AML-193 (cell line): ENCODE measurements at places on chromosomes 7 and 10.

DNA sequence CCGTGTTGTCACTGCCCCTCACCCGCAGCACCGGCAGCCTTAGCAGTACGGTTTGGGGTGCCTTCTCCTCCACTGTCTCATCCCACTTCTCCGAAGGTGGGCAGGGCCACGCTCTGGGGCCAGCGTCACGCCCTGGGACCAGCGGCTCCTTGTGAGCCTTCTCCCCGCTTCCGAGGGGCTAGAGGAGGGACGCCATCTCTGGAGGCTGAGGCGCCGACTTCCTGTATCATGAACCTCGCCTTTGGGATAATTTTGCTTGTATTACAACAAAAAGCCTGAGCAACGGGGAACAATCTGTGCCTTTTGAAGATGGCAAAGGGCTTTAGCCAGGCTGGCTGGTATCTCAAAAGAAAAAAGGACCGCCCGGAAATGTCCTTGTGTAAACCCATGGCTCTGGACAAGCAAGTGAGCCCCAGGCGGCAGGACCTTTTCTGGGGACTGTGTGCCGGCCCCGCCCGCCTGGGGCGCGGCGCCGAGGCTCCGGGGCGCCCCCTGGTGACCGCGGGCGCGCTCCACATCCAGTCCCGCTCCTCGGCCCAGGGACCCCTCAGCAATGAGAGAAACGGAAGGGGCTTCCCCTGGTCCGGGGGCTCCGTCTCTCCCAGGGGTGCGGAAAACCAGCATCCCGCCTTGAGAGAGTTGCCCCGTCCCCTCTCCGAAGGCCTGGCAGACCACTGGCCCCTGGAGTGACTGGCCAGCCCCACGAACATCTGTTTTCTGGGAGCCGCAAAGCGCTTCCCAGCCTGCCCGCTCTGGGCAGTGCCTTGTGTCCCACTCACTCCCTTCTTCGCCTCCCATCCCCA is 3.8 kb downstream of the DEPP1 start:
- peak; percentile 45 for DNase-seq

GRCh38 chr7:155344270-155344617 is 46.6 kb downstream of the INSIG1 start:
- DNase-seq, result no peak

DNA sequence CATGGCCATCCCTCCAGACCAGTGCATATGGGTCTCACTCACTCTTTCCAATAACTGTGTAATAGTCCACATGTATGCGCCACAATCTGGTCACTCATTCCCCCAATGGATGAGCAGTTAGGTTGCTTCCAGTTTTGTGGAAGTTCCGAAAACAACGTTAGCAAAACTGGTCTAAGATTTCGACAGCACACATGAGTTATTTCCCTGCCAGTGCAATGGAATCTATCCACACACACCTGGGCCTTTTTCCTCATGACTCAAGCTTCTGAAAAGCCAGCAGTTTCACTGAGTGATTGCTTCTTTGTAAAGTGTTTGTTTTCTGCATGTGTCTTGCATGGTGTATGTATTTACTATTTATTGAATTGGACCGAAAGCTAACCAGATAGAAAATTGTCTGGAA is 58.8 kb upstream of the FHIP2A start:
- no peak for DNase-seq

- DNase-seq, result no peak
These were observed 44.3 kb downstream of the DNAJB9 start for GRCh38 chr7:108613949-108614381.

DNA sequence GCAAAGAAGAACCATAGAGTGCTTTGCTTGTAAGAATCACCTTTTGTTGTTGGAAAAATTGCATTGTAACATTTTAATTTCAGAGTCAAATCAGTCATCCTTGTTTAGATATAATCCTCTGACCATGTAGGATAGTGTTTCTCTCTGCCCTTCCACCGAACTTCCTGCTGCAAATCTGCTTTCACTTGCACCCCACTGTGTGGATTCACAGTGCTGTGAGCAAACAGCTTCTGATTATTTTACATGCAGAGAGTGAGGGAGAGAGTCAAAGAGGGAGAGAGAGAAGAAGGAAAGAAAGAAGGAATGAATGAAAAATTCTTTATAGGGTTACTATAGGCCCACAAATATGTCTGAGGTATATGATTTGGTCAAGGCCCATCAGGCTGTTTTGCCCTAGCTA is 30.0 kb upstream of the SEM1 start:
- no peak for DNase-seq

GRCh38 chr10:29039091-29039490 is 249.8 kb upstream of the LYZL1 start:
- no peak for DNase-seq

- DNase-seq, result no peak
These were observed 356.8 kb downstream of the CCSER2 start for GRCh38 chr10:84685047-84685660.

DNA sequence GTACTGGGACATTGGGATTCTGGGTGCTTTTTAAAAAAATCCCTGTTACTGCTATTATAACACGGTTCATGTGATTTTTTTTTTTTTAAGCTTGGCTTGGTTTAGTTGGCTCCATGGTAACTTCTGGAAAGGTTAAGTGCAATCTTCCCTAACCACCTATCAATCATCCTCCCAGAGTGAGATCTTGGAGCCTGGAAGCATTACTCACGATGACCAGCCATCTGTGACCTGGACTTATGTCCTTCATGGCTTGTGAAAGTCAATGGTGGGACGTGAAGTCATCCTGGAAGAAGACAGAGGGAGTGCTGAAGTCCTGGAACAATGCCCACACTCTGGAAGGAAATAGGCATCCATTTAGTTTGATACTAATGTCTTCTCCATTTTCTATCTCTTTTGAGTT is 135.5 kb upstream of the FRMD4A start:
- DNase-seq, result no peak

DNA sequence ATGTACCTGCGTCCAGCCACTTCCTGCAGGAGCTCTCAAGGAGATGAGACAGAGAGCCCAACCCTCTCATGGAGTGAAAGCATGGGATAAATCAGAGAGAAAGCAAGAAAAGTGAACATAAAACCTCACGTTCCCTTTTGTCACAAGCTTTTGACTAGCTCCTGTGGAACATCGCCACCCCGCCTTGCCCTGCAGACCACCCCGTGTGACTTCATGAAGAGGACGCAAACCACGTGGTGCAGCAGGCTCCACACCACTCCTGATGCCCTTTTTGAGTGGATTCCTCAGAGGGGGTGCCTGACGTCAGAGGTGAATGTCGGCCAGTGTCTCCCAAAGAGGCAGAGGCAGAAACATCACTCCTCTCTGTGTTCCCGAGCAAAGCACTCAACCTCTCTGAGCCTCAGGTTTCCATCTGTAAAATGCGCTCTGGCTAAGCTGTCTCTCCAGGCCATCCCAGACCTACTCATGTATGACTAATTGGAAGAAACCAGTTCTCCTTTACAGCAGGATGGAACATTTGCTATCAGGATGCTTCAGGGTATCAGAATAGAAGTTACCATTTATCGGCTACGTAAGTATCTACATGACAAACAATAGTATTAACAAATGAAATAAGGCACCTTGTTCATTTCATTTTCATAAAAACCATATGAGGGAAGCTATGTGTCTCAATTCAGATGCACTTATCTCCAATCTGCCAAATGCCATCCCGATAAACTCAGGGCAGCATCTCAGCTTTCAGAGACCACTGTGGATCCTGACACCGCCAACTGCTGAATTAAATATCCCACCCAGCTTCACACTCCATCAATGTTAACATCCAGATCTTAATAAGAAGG is 5.3 kb downstream of the ZNF488 start:
- no peak for DNase-seq

GRCh38 chr10:13100349-13101294 is 659 bp downstream of the OPTN start:
- peak; percentile 3 for DNase-seq

GRCh38 chr7:28937103-28937502 is 21.0 kb downstream of the TRIL start:
- no peak for DNase-seq

- no peak for DNase-seq
These were observed 1.3 kb upstream of the CCDC136 start for GRCh38 chr7:128790315-128791041.

GRCh38 chr10:129446183-129446581 is 20.9 kb upstream of the MGMT start:
- DNase-seq, result no peak

DNA sequence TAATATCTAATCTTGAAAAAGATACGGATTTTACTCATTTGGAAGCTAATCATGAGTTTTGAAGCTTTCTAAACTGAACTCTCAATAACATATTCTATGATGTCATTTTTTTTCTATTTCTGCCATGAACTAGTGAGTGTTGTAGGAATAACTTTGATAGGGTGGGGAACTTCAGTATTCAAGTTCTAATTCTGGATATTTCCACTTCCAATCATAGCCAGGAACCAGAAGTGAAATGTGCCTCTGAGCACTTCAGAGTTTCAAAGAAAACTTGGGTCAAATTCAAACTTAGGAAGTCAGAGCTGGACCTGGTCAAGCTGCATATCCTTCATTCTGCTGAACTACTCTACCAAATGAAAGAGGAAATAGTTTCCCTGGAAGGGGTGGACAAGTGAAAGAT is 847 bp downstream of the AGMO start:
- no peak for DNase-seq

GRCh38 chr10:93894516-93895378 is 969 bp downstream of the SLC35G1 start:
- no peak for DNase-seq

- DNase-seq, result no peak
These were observed 1.9 kb downstream of the KCTD7 start for GRCh38 chr7:66630531-66630930.

DNA sequence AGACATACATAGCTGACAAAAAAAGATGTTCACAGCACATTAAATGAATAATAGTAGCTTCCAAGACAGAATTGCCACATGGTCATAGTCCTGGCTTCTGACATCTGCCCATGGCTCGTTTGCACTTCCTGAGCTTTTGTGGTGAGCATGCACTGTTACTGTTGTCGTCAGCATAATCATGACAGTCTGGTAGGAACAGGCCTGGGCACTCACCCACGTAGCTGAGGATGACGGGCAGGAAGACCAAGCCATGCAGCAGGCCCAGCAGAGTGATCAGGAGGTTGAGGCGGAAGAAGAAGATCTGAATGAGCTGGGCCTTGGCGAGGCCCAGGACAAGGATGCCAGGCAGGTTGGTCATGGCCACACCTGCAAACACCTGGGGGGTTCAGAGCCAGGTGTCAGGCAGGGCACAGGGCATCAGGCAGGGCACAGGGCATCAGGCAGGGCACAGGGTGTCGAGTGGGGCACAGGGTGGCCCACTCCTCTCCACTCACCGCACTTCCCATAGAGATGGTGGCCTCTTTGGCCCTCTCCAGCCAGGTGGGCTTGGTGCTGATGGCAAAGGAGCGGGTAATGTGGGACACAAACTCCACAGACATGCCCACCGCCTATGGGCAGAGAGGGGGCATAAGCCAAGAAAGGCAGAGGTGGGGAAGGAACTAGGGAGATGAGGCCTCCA is 25.3 kb upstream of the NUDCD3 start:
- DNase-seq, result no peak

- peak; percentile 35 for DNase-seq
These were observed 47.7 kb upstream of the TRIM8 start for GRCh38 chr10:102596506-102596971.

GRCh38 chr10:117539903-117540639 is 2.5 kb upstream of the EMX2 start:
- no peak for DNase-seq

- DNase-seq, result no peak
These were observed 16.3 kb downstream of the RBM33 start for GRCh38 chr7:155660758-155661093.

DNA sequence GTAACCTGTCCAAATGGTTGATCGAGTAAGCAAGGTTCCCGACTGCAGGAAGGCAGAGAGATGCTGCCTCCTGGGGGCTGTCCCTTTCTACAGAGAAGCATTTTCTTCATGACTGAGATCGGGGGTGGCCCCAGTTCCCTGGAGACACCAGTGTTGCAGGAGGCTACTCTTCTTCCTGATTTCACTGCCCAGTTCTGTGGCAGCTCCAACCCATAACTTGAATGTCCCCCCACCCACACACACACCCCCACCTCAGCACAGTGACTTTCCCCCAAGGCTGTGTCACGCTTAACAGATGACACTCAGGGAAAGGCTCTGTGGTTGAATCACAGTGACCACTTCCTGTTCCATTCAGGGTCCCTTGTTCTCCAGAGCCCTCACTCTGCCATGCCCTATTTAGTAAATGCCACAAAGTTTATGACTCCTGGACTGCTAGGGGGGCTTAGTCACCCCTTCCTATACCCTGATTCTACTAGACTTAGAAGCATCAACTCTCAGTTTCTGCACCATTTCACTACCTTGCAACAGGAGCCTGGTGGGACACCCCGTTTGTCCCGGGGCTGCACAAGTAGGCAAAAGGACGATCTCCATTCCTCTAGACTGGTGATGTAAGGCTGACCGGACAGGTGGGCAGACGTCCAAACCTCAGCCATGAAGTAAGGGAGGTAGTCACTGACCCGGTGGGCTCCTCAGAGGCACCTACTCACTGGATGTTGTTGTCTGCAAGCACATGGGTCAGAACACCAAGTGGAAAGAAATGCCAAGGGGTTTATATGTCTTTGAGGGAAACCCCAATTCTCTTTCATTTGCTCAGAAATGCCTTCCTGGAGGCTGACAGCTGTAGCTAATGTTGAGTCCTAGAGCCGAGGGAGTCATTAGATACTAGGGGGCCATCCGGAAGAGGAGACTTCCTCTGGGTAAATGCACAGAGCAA is 31.3 kb upstream of the SMC3 start:
- DNase-seq, result peak; percentile 8

DNA sequence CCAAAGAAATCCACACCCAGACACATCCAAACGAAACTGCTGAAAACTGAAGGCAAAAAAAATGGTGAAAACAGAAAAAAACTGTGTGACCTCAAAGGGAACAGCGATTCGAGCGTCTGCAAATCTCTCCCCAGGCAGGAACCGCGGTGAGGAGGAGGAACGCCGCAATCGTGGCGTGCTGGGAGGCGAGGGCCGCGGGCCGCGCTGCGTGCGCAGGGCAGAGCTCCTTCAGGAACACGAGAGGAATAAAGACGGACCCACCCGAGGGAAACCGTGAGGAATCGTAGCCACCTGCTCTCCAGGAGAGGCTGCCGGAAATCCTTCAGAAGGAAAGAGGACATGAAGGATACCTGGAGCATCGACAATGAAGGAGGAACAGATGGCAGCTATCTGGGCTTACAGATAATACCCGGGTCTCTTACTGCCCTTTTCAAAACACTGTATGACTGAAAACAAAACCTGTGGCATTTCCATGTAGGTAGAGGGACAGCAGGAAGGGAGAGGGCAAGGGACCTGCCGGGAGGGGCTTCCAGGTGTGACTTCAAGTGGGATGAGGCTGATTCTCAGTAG is 266.0 kb downstream of the MAD1L1 start:
- no peak for DNase-seq

DNA sequence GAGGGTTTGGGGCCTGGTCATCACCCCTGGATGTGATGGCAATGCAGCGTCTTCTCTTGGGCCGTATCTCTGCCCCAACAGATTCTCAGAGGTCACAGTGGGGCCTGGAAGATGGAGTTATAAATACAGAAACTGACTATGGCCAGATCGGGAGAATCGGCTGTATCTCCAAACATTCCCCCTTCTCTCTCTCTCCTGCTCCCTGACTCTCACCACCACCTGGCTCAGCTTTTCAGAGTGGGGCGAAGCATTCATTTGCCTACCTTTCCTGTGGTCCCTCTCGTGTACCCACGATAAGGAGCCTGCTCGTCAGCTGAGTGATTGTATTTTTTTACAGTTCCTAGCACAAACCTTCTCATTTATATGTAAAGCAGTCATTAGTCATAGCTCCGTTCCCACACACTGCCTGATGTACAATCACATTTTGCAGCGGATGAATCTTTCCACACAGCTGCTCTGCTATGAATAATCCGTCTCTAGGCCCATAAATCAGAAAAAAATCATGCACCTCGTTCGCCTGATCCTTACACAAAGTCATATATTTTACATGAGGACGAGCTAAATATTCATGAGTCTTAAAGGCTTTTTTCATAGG is 23.2 kb upstream of the BTRC start:
- DNase-seq, result no peak
